ENCODE measurements at places on chromosomes 1 and 21.

DNA sequence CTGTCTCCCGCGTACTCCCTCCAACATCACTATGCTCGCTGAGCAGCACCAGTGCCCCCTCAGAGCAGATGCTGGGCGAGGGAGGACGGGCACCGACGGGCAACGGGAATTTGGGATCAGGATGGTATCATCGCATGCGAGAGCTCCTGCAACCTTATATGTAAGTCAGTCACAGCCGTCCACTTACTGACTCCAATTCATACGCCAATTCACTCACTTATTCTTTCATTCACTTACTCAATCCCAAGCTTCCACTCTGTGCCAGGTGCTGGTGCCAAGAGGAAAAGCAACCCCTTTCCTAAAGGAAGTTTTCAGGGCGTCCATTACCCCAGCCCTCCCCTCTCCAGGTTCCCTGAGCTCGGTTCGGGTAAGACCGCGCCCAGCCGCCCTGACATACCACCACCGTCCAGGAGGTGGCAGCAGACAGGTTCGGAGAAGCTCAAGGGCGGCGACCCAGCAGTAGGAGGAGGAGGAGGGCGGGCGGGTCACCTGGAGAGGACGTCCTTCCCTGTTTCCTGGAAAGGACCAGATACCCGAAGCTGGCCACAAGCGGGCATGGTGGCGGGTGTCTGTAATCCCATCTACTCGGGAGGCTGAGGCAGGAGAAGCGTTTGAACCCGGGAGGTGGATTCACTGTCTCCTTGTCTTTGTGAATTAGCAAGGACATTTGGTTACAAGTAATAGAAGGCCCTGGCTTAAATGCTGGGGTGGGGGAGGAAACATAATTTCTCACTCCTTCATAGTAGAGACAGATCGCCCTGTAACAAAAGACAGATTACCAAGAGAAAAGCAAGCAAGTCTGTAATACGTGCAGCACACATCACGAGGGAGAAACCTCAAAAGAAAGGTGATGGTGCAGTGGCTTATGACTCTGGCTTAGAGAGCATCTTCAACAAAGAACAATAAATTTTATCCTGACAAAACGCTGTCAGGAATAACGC lies 7.6 kb upstream of the IL22RA1 start:
- DNase-seq, result peak; percentile 90

DNA sequence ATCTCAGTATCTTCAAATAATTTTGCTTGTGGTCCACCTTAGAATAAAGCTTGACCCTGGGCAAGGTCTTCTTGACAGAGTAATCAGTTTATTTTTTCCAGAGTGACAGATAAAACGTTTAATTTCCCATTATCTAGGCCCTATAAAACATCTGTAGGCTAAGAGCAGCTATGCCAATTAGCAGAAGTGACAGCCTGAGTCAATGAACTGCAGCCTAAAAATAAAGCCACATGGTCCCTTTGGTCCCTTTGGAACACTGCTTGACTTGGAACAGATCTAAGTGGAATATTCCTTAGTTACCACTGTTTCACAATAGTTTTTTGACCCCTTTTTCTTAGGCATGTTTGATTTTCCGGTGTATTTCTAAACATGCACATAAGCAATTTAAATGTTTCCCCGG lies 6.3 kb upstream of the RGS13 start:
- no peak for DNase-seq

DNA sequence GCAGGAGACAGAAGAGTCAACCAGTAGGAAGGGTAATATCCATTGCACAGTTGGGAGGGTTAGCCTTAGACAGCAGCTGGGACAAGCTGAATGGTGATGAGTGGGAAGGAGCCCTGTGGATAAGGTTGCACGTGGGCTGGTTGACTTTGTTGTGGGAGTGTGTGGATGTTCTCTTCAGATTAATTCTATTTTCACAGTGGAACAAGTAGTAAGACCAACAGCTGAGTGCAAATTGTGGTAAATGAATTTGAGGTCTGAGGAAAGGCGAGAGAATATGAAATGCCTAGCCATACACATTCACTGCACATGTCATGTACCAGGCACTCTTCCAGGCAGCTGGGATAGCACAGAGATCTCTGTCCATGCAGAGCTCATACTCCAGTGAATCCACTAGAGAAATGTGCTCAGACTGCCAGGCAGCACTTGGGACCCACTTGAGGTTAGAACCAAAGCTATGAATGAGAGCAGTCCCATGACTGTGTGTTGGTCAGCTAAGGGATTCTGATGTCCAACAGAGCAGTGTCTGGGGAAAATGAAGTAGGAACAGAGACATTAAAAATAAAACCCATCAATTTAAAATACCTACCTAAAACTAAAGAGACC lies 25.2 kb upstream of the VTCN1 start:
- no peak for DNase-seq

- DNase-seq, result no peak
Measured at GRCh38 chr1:1752190-1752589, 26.1 kb downstream of the NADK start.

- DNase-seq, result no peak
Measured at GRCh38 chr1:98737835-98738234, 76.3 kb downstream of the SNX7 start.

DNA sequence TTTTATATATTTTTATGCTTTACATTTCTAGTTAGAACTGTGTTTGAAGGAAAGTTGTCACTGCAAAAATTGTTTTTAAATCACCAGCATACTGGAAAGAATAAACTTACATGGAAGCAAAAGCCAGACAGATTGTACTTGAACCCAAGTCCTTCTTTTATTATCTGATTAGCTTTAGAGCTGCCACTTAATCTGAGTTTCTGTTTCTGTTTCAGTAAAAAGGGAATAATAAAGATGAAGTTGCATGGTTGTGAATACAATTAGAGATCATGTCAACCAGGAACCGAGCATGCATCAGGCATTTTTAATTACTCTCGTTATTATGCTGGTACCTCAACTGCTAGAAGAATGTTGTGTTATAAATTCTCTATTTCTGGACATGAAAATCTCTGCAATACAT lies 76.9 kb upstream of the EXO1 start:
- DNase-seq, result no peak

- DNase-seq, result no peak
Measured at GRCh38 chr1:41862384-41863221, 56.1 kb downstream of the HIVEP3 start.

DNA sequence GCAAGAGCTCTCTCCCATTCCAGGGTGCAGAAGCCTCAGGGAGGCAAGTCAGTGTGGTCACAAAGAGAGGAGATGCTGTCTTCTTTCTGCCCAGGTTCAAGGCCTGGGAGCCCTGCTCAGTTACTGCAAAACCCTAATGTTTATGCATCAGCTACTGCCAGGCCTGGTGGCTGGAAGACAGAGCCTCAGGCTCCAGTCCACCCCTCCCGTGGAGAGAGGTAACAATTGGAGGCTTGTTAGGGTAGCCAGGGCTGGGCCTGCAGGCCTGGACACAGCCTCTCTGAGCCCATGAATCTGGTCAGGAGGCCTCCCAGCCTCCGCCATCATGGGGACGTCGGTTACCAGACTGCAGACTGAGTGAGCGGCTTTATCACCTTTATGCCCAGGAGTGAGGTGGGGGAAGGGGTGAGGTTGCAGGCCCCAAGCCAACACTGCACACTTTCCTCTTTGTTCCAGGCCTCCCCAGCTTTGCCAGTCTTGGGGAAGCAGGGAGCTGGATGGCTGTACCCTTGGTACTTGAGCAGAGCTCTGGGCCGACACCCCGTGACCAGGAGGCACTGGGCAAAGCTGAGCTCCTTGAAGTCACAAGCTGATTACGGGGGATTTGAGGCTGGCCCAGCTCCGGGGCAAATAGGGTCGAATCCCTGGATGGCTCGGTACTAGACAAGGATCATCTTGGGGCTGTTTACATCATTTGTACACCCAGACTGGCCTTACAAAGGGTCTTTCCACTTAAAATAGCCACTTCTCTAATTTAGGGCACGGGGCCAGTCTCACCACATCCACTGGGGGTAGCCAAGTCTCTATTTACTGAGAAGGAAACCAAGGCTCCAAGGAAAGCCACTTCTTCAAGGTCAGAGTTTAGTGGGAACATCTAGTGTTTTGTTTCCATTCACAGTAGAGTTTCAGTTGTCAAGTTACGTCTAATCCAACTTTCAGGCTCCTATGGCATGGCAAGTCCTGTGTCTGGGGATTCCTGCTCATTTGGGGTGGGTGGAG lies 5.2 kb downstream of the SLC2A1 start:
- no peak for DNase-seq

GRCh38 chr1:67312615-67313014 lies 4.9 kb downstream of the IL12RB2 start:
- DNase-seq, result no peak

DNA sequence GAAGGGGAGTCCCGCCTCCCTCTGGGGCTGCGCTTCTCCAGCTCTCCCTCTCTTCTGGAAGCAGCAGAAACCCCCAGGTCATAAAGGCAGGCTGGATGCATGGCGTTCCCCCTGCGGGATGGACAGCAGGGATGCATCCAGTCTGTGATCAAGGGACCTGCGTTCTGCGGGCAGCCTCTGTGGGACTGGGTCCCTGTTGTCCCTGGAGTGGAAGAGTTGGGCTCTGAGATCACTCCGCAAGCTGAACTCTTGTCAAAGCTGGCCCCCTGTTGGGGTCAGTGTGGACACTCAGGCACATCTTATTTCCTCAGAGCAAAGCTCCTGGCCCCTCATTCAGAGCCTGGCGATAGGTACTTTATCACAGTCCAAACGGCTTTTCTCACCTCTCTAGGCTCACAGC lies 341.2 kb downstream of the PTPRU start:
- no peak for DNase-seq

DNA sequence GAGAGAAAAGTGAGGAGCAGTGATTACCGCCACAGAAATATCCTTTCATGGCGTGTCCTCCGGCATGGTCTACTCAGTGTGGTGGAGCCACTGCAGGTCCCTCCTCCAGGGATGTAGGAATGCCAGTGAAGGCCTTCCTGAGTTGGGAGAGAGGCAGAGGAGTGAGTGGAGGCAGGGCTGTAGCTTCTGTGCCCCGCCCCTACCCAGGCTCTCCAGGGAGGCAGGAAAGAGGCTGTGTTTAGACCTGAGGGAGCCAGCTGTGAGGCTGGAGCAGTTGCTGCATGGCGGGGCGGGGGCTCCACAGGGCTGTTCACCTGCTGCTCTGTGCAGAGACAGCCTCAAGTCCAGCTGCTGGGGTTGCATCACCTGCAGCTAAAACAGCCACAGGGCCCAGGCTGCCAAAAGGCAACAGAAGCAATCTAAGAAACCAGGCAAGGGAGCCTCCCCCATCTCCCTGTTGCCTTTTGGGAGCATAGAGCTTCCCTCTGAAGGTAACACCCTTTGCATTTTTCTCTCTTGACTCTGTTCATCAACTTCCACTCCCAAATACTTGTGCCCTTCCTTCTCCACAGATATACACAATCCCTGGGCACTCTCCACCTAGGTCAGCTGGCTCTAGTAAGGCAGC lies 801 bp upstream of the ANXA9 start:
- no peak for DNase-seq

GRCh38 chr1:74937176-74937575 lies 197.0 kb upstream of the LHX8 start:
- no peak for DNase-seq

GRCh38 chr1:229017091-229017490 lies 253.8 kb upstream of the RAB4A start:
- no peak for DNase-seq

DNA sequence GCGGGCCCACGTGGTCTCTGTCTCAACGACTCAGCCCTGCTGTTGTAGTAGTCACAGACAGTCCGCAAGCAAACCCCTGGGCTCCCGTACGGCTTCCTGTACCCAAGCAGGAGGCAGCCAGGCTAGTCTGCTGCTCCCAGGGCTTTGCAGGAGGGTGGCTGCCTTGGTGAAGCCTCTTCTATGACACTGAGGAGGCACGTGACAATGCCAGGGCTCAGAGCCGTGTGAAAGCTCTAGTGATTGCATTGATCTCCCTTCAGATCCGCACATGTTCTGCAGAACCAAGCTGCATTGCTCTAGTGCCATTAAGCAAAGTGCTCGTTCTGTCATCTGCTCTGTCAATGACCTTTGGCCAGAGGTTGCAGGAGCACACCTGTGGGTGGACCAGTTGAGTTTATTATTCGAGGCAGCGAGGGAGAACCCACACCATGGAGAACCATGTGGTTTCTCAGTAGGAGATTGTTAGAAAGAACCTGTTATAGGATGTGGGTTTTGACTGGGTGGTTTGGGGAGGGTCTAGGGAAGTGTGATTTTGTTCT lies 18.0 kb downstream of the UMODL1 start:
- peak; percentile 52 for DNase-seq

DNA sequence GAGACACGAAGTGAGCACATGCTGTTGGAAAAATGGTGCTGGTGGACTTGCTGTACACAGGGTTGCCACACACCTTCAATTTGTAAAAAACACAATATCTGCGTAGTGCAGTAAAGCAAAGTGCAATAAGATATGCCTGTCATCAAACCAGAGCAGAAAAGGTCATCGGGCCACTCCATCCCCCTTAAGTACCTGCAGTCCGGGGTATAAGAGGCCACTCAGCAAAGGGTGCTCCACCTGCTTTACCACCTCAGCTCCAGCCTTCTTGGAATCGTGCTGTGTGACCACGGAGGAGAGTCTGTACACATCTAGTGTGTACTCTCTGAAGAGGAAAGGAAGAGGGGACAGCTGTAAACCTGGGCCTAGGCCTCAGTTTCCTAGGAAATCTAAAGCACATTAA lies 10.9 kb downstream of the YARS1 start:
- DNase-seq, result no peak

GRCh38 chr1:194289569-194290266 lies 1103.3 kb upstream of the B3GALT2 start:
- peak; percentile 44 for DNase-seq

DNA sequence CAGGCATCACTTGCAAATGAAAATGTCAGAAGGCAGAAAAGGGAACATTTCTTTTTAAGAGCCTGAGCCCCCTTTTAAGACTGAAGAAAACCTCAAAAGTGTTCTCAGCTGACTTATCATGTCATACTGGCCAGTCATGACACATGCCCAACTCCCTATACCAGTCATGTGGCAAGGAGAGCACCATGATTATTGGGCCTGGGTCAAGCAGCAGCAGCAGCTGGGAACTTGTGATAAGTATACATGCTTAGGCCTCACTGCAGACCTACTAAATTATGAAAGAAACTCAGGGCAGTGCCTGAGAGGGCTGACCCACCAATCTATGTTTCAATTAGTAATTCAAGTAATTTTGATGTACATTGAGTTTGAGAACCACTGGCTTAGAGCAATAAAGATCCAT lies 8.6 kb downstream of the RO60 start:
- DNase-seq, result no peak

- no peak for DNase-seq
Measured at GRCh38 chr1:23515905-23516304, 15.1 kb downstream of the E2F2 start.

GRCh38 chr1:178307264-178307663 lies 189.5 kb downstream of the CLEC20A start:
- no peak for DNase-seq

GRCh38 chr1:20480951-20481617 lies 4.9 kb downstream of the CAMK2N1 start:
- DNase-seq, result no peak
